Hepatic stellate cell (primary cell): ENCODE measurements at places on chromosomes 1 and 21.

- DNase-seq: no peak
Measured at GRCh38 chr1:150545486-150546032, 3.6 kb upstream of the ADAMTSL4 start.

DNA sequence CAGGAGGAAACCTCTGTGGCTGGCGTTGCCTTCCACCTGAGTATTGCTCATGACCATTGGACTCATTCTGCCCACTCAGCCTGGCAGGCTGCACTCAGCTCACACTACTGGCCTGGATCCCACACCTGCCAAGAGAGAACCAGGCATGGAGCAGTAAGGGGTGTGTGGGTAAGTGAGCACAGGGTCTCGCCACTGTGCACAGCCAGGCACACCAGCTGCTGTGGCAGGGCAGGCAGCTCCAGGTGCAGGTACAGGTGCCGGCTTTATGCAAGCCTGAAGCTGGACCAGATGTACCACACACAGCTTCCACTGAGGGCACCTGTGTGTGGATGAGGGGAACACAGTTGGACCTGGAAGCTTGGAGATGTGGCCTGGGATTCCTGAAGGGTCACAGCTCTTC is 295.2 kb upstream of the SNX7 start:
- no peak for DNase-seq

DNA sequence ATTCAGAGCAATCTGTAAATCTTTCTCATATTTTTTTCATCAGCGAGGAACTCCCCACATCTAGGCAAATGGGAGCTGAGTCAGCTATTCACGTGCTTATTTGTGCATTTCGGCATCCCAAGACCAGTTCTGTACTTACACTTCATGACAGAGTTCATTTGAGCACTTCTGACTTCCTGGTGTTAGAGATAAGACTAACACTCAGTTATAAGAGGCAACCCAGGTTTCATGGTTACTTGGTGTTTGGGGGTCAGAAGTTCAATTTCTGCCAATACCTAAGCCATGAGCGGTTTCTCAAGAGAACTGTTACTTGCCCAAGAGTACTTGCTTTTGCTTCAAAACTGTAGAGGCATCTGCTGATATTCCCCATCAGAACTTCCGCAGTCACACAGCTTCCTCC is 24.1 kb upstream of the DESI2 start:
- no peak for DNase-seq

DNA sequence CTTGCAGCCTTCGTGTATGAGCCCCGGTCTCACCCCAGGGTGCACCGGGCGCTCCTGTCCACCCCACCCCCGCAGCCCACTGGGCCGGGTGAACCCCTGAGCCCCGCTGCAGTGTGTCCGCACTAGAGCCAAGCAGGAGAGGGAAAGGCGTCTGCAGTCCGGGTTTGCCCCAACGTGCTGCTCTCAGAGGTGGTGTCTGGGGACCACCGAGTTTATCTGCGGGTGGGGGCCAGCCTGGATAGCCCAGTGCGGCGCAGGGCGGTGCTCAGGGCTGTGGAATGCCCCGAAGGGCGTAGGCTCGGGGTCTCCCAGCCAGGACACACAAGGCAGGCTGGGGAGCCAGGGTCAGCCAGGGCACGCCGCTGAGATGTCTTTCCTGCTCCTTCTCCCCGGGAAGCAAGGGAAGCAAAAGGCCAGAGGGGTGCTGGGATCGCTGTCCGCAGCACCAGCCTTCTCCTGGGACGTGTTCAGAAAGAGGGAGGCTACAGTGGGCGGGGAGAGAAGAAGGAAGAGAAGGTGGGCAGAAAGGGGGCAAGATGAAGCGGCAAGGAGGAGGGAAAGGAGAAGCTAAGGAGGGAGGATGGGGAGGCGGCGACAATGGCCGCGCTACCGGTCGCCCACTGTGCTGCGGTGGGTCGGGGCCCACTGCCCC is 56.6 kb downstream of the MAB21L3 start:
- no peak for DNase-seq

DNA sequence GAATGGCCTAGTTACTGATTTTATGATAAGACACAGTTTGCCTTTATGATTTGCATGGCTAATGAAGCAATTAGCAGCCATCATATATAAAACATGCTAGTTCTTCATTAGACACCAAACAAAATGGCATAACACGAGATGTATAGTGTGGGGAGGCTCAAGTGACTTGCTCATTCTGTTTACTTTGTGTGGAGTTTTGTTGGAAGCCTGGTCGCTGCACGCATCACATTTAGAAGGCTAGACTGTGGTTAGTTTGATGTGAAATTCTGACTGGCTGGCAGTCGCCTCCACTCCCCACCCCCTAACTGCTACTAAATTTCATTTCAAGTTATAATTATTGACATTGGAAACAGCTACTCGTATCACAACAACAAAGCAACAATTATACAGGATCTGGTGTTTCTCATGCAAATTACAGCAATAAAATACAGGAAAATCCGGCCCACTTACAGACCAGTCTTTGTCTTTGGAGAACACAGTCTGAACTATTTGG is 356.1 kb downstream of the LMO4 start:
- DNase-seq: peak; percentile 12

DNA sequence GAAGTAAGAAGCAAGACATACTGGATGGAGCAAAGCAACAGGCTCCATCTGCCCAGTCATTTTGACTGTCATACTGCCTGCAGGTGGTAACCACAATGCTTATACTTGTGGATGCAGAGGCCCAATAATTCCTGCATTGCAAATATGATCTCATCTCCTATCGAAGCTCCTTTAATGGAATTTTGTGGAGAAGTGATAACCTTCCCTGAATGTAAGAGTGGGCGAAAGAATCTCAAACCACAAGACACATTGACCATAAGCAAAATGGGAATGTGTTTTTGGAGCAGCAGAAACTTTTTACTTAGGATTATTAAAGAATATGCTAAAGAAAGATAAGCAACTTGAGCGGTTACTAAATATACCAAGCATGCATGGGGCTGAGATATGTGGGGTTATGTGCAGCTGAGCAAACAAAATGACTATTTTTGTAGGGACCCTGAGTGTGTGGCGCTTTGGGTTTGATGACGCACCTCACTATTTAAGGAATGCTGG is 77.4 kb upstream of the BACH1 start:
- DNase-seq: peak; percentile 64

DNA sequence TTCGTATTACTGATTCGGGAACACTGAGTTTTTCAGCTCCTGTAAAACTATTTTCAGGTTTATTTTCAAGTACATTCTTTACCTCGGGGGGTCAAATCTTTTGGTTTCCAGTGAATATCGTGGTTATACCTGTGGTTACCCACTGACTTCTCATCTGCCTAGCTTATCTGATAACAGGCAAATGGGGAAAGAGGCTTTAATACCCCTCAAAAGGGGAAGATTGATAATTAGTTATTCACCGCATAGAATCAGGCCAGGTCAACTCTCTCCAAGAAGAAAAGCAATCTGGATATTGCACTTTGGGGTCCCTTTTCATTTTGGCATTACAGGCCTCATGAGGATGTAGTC is 23.0 kb downstream of the RUNX1 start:
- no peak for DNase-seq

- no peak for DNase-seq
Measured at GRCh38 chr1:226454349-226454748, 46.5 kb upstream of the PARP1 start.

DNA sequence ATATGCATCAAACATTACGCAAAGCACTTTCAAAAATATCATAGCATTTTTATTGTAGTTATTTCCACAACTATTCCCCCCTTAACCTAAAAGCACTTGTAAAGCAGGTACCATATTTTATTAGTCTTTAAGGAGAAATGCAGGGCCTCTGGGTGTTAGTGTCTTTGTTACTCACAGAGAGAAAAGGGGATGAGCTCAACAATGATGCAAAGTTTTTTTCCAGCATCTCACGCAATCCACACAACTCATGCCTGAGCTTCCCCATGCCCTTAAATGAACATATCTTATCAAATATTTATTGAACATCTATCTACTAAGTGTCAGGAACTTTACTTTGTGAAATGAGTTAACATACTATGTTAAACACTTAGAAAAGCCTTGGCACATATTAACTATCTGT is 50.6 kb downstream of the BEND5 start:
- no peak for DNase-seq

- DNase-seq: no peak
Measured at GRCh38 chr1:94620345-94621031, 78.9 kb upstream of the F3 start.

DNA sequence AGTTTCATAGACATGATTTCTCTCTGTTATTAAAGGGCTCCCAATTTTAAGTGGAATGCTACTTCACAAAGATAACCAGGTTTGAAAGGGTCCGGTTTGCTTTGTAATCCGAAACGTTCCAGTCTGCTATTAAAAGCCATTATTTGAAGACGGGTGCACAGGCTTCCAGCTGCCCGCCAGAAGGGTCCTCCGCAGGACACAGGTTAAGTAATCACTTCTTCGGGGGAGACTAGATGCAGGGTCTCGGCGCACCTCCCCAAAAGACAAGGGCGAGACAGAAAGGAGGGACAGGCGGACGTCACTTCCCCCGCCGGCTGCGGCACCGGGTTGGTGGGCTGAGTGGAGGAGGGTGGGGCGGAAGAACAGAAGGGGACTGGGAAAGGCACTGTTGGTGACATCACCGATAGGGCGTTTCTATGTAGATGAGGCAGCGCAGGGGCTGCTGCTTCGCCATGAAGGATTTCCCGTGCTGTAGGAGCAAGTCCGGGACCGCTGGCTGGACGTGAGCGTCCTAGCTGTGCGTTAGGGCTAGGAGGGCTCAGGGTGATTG is 8.9 kb downstream of the RNU1-2 start:
- peak; percentile 95 for DNase-seq

DNA sequence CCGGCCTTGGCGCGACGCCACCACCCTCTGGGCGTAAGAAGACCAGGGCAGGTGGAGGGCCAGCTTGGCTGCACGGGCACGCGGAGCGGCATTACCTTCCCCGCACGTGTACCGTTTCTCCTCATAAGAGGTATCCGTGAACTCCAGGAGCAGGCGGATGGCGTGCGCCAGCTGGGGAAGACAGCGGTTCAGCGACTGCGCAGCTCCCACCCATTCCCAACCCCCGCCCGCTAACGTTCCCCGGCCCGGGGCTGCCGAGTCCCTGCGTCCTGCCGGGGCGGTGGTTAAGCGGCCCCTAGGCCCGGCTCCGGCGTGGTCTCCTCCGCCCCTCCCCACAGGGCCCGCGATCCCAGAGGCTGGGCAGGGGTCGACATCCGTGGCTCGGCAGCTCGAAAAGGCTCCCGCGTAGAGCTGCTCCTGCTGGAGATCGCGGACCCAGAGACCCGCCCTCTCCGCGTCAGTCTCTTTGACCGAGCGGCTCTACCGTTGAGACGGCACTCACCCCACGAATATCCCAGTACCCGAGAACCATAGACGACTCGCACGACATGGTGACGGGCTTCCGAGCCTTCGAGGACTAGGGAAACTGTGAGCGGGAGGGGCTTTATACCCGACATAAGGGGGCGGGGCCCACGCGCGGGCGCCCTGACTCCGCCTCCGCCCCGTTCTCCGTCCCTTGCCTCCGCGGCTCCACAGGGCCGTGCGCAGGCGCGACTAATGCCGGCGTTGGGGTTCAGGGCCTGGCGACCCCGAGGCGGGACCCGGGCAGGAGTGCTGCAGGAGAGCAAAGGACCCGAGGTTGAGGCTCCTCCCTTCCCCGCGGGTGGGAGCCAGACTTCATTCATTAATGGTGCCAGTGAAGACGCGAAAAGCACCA is 862 bp downstream of the GSTM3 start:
- DNase-seq: peak; percentile 92

- no peak for DNase-seq
Measured at GRCh38 chr1:18630511-18631495, at the start of gene PAX7. Gene PAX7, plus strand, starts transcription at chr1:18630846. Its CDS starts 758 bp downstream, at chr1:18631604.

DNA sequence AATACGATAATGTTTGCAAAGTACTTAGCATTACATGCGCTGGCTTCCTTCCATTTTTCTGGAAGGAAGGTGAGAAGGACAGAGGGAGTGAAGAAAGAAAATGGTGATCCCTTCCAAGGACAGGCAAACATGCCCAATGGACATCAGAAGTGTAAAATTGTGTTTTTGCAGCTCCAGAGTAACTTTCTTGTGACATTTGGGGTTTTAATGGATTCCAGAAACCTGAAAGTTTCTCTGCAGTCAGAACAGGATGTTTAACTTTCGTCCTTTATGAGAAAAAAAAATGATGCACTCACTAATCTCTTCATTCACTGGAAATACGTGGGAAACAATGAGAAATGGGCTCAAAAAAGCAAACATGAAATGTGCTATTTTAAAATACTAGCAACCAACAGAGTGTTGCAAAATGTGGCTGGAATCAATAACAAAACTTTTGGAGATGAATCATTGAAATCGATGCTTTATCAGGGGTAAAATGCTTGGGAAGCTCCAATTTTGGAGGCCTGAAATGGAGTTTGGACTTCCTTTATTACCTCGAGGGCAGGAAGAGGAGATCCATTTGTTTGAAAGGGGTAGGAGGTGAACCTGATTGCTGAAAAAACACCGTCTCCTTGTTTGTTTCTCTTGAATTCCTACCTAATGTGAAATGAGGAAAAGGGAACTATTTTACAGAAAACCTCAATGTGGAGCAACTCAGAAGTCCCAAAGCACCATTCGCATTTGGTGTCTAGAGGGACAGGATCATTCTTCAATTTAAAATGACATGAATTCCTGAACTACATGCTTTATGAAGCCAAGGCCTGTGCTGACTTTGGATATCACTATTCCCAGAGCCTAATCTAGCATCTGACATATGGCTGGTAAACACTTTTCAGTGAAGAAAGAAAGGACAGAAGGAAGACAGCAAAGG is 129.5 kb downstream of the TRABD2B start:
- DNase-seq: no peak

GRCh38 chr21:30962013-30962412 is 76.3 kb downstream of the KRTAP19-8 start:
- no peak for DNase-seq

- no peak for DNase-seq
Measured at GRCh38 chr1:166974647-166975345, 544 bp downstream of the ILDR2 start.
